Activated T-cell treated with anti-CD3 and anti-CD28 coated beads for 4 hours (primary cell): ENCODE measurements at places on chromosomes 3 and 15.

DNA sequence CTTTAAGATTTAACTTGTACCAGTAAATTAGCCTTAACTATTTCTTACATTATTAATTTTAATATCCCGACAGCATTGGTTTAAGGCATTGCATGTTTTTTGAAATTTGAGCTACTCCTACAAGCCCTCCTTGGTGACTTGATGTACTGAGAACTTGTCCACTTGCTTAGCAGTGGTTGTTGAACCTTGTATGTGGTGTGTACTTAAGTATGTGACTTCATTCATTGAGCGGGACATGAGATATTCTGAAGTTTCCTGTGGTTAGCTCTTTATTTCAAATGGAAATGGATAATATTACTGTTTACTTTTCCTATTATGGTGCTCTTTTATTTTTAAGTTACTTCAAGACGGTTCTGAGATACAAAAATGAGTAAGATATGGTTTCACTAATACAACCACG is 3.6 kb upstream of the COL6A5 start:
- DNase-seq: no peak

- no peak for DNase-seq
Observed at GRCh38 chr15:64698823-64699222, 76.6 kb downstream of the RBPMS2 start.

DNA sequence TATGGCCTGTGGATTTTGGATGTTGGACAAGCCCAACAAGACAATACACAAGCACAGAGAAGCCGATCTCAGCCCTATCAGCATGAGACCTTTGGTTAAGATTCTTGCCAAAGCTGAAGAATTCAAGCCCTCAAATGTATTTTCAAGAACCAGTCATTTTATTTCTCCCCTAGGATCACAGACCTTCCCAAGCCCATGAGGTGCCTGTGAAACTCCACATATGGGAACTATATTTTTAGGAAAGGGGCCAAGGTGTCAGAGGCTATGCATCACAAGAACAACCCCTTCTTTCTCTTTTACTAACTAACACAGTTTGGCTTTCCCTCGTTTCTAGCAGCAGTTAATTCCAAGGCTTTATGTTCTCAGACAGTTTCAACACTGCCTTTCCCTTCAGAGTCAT is 364.5 kb downstream of the MAGI1 start:
- no peak for DNase-seq

DNA sequence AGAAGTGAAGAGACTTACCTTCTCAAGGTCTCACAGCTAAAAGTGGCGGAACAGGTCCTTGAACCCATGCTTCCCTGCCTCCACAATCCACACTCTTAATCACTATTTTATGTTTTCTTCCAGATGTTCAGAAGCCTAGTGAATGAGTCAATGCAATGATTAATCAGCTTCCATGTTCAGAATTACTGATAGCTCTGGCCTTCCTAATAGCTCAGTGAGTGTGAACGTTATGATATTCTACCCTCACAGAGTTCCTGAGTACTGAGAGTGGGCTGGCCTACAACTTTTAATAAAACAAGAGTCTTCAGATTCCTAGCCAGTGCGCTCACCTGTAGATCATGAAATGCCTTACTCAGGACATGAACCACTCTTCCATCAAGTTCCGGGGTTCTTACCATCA is 443.0 kb upstream of the ADAMTS9 start:
- no peak for DNase-seq

DNA sequence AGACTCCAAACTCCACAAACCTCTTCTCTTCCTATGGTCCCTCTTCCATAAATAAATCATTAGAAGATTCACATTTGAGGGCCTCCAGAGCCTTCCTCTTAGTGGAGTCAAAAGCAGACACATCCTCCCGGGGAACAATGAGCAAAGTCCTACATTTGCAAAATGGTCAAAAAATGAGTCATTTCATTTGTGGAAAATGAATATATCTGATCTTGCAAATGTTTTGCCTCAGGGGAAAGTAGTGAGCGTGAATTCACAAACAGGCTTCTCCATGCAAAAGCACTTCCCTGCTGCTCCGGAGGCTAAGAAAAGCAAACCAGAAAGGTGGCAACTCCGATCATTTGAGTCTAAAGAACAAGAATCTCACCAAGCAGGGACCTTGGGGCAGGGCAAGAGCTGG is 86.7 kb upstream of the IQSEC1 start:
- DNase-seq: no peak

- DNase-seq: no peak
Observed at GRCh38 chr3:139216958-139217357, 126.9 kb upstream of the MRPS22 start.

GRCh38 chr3:27708250-27708649 is 13.9 kb downstream of the EOMES start:
- no peak for DNase-seq

DNA sequence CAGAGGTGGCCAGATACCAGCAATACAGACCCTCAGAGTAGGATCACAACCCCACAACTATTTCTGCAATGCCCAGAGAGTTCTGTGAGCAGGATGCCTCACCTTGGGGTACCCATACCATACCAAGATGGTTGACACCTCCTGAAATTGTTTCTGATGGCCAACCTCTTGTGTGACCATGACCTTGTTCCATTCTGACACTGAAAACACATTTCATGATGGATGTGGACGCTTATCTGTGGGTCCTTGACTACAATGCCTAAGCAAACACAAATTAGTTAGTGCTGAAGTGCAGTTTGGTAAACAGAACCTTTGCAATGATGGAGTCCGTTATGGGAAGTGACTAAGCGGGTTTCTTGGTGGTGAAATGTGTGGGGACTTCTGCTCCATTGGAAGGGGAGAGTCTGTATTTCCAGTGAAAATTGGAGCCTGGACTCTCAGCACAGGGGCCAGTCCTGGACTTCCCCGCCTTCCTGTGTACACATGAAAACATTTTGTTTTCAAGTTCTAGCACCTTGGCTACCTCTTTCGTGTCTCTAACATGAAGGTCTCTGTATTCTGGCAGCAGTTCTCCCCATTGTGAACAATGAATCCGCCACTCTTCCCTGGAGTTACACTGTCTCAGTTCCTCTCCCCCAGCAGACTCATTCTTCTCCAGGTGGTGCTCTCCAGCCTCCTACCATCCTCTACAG is 106.2 kb downstream of the XXYLT1 start:
- no peak for DNase-seq

DNA sequence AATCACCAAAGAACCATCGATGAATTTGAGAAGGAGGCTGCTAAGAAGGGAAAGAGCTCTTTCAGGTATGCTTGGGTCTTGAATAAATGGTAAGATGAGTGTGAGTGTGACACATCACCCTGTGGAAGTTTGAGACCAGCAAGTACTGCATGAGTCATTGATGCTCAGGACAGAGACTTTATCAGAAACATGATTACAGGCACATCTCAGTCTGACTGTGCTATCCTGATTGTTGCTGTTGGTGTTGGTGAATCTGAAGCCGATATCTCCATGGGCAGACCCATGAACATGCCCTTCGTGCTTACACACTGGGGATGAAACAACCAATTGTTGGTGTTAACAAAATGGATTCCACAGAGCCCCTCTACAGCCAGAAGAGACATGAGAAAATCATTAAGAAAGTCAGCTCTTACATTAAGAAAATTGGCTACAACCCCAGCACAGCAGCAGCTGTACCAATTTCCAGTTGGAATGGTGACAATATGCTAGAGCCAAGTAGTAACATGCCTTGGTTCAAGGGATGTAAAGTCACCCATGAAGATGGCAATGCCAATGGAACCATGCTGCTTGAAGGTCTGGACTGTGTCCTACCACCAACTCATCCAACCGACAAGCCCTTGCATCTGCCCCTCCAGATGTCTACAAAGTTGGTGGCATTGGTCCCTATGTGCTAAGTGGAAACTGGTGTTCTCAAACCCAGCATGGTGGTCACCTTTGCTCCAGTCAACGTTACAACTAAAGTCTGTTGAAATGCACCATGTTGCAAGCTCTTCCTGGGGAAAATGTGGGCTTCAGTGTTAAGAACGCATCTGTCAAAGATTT is 20.5 kb downstream of the TM4SF4 start:
- no peak for DNase-seq

DNA sequence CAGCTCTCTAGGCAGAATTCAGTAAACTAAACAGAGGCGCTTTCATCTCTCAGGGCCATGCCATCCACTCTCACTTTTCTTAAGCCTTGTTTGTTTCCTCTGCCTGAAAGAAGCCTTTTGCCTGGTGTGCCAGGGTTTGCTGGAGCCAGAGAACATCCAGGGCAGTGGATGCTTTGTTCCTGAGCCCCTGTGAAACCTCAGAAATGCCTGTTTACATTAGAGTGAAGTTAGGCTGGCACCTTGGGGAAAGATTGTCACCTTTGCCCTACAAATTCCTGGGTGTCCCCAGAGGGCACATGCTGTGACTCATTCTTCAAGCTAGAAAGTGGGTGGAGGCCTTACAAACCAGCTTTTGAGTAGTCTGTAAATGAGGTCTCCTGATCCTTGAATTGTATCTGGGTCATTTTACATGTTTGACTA is 10.7 kb upstream of the TRAK1 start:
- no peak for DNase-seq

DNA sequence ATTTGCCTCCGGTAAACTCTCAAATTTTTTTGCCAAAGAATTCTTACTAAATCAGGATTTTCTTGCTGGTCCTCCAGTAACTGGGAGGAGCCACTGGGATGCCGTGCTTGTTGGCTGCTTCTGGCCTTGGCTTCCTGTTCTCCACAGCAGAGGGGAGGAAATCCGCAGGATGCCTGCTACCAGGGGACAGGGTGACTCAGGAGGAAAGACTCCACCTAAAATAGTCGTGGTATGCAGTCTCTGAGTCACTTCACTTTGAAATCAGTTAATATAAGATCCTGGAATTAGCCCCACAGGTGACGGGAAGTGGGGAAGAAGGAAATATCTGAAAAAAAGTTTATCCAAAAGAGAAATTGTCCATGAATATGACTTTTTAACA is 6.5 kb upstream of the TM4SF18 start:
- DNase-seq: no peak

DNA sequence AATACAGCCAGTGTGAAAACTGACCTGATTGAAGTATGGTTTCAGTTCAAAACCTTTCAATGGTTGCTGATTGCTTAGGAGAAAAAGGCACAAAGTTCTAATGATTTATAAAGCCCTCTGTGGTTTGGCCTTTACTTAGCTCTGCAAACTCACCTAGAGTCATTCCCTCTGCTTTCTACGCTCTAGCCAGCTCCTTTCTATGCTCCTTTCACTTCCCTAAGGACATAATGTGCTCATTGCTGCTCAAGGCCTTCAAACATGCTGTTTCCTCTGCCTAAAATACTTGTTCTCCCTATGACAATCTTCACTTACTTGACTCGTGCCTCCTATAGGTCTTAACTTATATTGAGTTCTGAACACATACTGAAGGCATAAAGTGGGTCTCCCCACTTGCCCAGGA is 19.0 kb downstream of the RPL39L start:
- DNase-seq: no peak

- DNase-seq: no peak
Observed at GRCh38 chr3:196641333-196642054, 2.0 kb downstream of the NRROS start.

- DNase-seq: peak; percentile 48
Observed at GRCh38 chr15:99450896-99451358, 114.9 kb upstream of the MEF2A start.

DNA sequence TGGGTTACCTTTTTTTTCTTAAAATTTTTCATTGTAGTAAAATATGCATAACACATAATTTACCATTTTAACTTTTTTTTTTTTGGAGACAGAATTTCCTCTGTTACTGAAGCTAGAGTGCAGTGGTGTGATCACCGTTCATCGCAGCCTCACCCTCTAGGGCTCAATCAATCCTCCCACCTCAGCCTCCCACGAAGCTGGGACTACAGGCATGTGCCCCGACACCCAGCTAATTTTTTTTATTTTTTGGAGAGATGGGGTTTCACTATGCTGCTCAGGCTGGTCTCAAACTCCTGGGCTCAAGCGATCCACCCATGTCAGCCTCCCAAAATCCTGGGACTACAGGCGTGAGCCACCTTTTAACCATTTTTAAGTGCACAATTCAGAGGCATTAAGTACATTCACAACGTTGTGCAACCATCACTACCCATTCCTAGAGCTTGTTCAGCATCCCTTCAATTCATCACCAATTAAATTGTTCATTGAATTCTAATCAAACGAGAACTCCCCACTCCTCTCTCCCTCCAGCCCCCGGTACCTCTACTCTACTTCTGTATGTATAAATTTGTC is 44.6 kb downstream of the BHLHE40 start:
- DNase-seq: no peak

- DNase-seq: no peak
Observed at GRCh38 chr3:149145974-149146373, 16.5 kb downstream of the HPS3 start.

GRCh38 chr3:195012100-195012499 is 258.9 kb downstream of the XXYLT1 start:
- DNase-seq: no peak

DNA sequence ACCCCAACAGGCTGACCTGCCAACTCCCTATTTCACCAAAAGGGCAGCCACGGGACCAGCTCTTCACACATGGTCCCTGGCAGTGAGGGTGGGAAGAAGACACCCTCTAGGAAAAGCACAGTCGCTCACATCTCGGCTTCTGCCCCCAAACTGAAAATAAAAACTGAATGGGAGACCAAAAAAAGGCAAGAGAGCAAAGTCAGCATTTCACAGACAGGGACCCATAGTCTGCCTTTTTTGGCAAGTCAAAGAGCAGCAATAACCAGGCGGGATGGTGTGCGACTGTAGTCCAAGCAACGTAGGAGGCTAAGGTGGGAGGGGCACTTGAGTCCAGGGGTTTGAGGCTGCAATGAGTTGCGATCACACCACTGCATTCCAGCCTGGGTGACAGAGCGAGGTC is 154.1 kb downstream of the ADAMTS17 start:
- DNase-seq: no peak

DNA sequence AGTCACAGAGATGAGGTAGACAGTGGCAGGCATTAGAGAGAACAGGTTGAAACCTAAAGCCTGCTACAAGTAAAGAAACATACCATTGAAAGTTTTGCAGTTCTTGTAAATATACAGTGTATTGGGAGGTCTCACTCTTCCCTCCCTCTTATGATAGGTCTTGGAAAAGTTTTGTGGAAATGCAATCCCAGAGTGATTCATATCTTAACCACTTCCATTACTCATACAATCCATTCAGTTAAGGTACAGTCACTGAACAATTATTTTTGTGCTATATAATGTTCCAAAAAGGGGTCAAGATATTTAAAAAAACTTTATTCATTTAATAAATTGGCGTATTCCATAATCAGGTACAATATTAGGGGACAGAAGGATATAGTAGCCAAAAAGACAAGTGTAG is 737.7 kb upstream of the ALCAM start:
- DNase-seq: no peak

DNA sequence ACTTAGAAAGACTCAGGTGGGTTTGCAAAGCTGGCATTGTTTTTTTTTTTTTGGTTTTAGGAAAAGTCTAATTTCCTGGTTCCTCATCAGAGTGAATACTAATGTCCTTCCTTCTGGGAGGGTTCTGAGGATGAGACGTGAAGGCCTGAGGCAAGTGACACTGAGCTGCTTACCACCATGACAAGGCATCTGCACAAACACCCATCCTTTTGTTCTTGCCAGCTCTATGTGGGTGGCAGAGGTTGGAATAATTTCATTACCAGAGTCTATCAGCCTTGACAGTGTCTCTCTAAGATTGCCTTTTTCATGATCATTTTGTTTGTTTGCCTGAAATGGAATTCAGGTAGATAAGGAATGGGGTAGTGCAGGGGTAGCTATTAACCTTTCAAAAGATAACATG is 17.1 kb downstream of the RTP4 start:
- no peak for DNase-seq

GRCh38 chr3:121552379-121552778 is 6.6 kb upstream of the POLQ start:
- no peak for DNase-seq

- no peak for DNase-seq
Observed at GRCh38 chr3:53190659-53191058, 29.6 kb downstream of the PRKCD start.

GRCh38 chr15:56040081-56041035 is 46.9 kb upstream of the NEDD4 start:
- no peak for DNase-seq
